Hematopoietic multipotent progenitor cell (in vitro differentiated cells): ENCODE measurements at places on chromosomes 2 and 18. TPM values are rescaled to one million over a fixed set of nuclear protein-coding genes. Genes with fewer than 3 reads are reported as not detected.

The MPV17 gene
- 85.4 TPM for total RNA-seq

GRCh38 chr2:108918941-108919341, 70.1 kb downstream of the EDAR start:
- DNase-seq: no peak

- DNase-seq: no peak
These were observed 313.6 kb upstream of the CDH20 start for GRCh38 chr18:61019338-61020301.

The CCDC138 gene
- 4.0 TPM for total RNA-seq

DNA sequence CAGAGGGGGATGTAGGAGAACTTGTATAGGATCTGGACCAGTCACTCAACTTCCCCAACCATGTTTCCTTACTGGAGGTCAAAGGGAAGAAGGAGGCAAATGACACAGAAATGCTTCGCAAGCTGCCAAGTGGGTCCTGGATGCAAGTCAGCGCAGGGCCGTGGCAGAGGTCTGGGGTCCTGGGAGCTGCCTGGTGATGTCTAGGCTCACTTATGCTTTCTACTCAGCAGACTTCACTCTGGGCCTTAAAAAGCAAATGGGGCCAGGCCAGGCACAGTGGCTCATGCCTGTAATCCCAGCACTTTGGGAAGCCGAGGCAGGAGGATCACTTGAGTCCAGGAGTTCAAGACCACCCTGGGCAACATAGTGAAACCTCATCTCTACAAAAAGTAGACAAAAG, 19.9 kb downstream of the HS1BP3 start:
- DNase-seq: no peak

The PRKAG3 gene
- not detected for total RNA-seq

The ZBTB7C gene
- not detected for total RNA-seq

DNA sequence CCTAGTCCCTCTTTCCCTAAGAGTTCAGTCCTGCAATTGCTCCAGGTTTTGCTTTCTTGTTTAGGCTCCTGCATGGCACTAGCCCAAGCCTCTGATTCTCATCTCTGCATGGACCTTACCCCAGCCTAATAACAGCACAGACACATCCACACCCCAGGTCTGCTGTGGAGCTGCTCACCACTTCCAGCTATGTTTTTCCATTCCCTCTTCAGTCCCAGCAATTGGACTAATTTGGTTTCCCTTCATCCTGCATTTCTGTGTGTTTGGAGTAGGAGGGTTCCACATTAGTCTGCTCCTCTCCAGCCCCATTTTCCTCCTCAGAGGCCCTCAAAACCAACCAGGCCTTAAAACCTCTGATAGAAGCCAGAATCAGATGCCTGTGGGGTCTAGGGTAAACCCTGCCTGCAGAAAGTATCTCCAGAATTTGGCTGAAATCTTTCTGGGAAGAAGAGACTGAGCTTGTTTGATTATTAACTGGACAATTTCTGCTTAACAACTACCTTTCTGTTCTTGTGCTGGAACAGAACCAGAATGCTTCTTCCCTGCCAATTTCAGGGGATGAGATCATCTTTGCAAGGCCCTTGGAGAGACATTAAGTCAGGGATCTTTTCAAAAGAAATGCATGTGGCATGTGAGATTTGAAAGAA, 95.9 kb downstream of the GFPT1 start:
- no peak for DNase-seq

DNA sequence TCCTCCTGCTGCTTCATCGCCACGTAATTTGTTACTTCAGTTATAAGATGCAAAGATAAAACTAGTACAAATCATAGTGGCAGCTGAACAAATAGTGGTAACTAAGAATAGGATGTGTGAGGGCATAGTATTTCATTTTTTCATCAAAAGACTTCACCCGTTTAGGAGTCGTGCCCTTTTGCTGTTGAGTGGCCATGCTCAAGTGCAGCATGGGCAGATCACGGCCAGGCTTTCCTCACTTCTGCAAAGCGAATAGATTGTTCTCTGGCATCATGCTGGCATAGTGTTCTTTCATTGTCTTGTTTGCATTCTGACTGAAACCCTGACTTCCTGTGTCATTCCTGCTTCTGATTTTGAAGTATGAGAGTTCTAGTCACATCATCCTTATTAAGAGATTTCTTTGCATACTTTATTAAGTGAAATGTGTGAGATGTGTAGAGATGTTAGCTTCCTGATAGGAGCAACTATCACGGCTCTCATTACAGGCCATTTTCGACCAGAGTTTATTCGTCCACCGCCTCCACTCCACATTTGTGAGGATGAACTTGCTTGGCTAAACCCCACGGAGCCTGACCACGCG, 11.8 kb downstream of the CNOT11 start:
- DNase-seq: no peak

The MOCOS gene
- under 0.01 TPM for total RNA-seq

GRCh38 chr2:156294945-156295580, 37.5 kb downstream of the NR4A2 start:
- DNase-seq: no peak

DNA sequence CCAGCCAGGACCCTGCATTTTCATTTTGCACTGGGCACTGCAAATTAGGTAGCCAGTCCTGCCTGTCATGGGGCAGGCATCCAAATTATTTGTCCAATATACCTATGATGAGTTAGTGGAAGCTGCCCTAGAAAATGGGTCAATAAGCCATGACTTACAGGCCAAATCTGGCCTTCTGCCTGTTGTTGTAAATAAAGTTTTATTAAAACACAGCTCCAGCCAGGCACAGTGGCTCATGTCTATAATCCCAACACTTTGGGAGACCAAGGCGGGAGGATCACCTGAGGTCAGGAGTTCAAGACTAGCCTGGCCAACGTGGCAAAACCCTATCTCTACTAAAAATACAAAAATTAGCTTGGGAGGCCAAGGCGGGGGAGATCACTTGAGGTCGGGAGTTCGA, 8.3 kb downstream of the AP1S3 start:
- no peak for DNase-seq

DNA sequence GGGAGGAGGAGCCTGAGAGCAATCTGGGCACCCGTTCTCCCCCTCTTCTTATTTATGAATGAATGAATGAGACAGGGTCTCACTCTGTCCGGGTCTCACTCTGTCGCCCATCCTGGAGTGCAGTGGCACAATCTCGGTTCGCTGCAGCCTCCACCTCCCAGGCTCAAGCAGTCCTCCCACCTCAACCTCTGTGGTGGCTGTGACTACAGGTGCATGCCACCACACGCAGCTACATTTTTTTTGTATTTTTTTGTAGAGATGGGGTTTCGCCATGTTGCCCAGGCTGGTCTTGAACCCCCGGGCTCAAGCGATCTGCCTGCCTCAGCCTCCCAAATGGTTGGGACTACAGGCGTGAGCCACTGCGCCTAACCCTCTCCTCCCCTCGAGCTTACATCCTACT, 198.4 kb downstream of the NEDD4L start:
- no peak for DNase-seq

- no peak for DNase-seq
These were observed 71.7 kb upstream of the SIX3 start for GRCh38 chr2:44869761-44870160.

The GPR39 gene
- under 0.01 TPM for total RNA-seq
